Activated T-cell treated with anti-CD3 and anti-CD28 coated beads, Interleukin-2, amount 50 U/mL, for 72 hours (primary cell): ENCODE measurements at places on chromosomes 13 and 19.

GRCh38 chr13:27040826-27041108 is 130.8 kb downstream of the USP12 start:
- DNase-seq = no peak
- no peak overlapping the region for H3K4me3 ChIP-seq
- H3K36me3 ChIP-seq = no peaks in the 10 kb centered on the region

DNA sequence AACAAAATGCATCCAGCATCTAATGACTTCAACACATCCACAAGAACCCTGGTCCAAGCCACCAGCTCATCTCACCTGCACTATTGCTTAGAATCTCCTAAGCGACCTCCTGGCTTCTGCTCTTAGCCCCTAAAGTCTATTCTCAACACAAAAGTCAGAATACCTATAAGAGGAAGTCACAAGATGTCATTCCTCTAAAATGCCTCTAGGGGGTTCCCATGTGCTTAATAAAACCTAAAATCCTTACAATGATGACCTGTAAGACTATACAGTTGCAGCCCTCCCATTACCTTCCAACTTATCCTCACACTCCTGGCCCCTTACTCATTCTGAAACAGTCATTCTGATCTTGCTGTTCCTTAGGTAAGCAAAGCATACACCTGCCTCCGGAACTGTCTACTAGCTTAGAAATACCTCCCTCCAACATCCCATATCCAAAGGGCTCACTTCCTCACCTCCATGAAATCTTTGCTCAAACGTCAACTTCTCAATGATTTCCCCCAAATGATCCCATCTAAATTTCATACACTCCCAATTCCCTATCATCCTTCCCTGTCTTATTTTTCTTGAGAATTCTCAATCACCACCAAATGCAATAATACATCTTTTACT is 10.0 kb downstream of the ATP7B start:
- H3K27me3 ChIP-seq = peaks cover 7% of the 10 kb centered on the region
- no peaks in the 10 kb centered on the region for H3K36me3 ChIP-seq
- peaks cover 5% of the 10 kb centered on the region for H3K4me1 ChIP-seq
- H3K4me3 ChIP-seq = no peak overlapping the region
- no peak overlapping the region for H3K27ac ChIP-seq

DNA sequence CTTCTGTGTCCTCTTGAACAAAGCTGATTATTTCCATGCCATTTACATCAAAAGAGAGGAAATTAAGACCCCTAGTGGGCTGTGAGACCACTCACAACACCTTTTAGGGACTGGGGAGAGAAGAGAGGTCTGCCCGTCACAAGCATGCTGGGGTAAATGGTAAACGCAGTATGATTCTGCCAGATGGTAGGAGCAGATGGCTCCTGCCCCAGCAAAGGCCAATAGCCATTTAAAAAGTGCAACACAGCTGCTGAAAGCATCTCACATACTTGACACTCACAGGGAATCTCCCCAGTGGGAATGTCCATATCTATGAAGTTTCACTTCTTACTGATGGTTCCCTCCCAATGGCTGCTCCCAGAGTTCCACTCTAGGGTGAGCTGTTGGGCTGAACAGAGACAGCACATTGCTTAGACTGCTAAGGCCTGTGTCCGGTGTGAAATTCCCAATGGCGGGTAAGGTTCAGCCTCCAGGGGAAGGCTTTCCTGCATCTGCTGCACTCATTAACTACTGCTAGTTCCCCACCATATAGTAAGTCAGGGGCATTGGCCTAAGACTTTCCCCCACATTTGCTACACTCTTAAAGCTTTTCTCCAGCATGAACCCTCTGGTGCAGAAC is 7.4 kb downstream of the ZNF671 start:
- peaks cover 59% of the 10 kb centered on the region for H3K36me3 ChIP-seq
- H3K4me1 ChIP-seq = peaks cover 8% of the 10 kb centered on the region
- H3K27ac ChIP-seq = no peak overlapping the region
- H3K4me3 ChIP-seq = no peak overlapping the region
- no peaks in the 10 kb centered on the region for H3K27me3 ChIP-seq

DNA sequence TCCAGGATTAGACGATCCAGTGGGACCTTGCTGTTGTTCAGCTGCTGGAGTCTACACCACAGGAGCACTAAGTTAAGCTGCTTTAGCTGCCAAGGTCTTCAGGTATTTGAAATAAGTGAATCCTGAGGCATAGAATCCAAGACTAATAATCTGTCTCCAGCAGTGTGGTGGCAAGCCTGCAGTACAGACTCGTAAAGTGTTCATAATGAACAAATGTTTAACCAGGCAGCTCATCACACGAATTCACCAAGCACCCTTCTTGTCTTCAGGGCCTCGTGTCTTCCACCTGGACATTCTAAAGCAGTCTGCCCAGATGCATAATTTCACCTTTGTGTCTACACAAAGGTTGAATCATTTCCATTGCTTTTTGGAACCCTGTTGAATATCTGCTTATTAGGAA is 5.3 kb downstream of the ATP11A start:
- no peak for DNase-seq
- H3K4me1 ChIP-seq = peaks cover 43% of the 10 kb centered on the region
- no peaks in the 10 kb centered on the region for H3K27me3 ChIP-seq
- H3K27ac ChIP-seq = no peak overlapping the region

DNA sequence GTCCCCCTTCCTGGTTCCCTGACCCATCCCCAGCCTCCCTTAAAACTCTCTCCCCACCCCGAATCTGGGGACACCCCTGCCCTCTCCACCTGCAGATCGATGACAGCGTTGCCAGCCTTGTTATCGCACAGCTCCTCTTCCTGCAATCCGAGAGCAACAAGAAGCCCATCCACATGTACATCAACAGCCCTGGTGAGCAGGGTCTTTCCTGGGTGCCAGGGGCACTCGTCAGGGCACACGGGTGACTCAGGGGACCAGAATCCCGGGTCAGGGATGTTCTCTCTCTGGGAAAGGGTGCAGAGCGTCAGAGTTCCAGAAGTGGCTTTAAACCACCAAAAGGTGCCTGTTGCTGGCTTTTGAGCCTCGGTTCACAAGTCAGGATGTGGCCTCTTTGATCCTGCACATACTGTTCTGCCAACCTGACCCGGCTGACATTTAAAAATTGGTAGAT is 1.0 kb downstream of the CLPP start:
- peak overlapping the region; percentile 95 for H3K4me3 ChIP-seq
- peak; percentile 47 for DNase-seq
- H3K27ac ChIP-seq = peak overlapping the region; percentile 99
- H3K27me3 ChIP-seq = no peaks in the 10 kb centered on the region

DNA sequence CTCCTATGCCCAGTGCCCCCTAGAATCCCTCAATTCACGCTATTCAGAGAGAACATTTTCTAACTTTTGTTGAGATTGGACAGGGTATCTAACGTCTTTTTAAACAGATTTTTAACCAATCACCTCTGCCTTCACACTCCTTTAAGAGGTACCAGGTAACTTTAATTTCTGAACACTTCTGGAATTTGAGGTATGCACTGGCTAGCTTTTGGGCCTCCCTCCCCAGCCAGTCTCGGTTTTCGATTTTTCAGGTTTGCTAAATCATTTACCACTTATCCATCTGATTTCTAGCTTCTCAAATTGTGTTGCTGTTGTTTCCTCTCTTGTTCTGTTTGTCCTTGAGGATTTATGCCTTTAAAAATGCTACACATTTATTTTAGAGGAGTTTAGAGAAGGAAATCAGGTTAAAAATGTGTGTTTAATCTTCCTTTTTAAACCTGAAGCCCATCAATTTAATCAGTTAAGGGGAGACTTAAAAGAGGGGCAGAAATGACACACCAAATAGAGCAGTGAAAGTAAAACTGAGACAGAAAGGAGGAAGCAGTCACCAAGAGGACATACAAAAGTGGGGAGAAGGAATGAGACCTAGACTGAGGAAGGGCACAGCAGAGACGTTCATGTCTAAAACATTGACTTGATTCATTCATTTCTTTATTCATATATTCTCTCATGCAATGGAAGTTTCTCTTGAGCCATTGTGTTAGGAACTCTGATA is 139.6 kb upstream of the HTR2A start:
- H3K27ac ChIP-seq = no peak overlapping the region
- H3K4me1 ChIP-seq = no peaks in the 10 kb centered on the region
- no peak for DNase-seq
- no peak overlapping the region for H3K4me3 ChIP-seq
- no peaks in the 10 kb centered on the region for H3K36me3 ChIP-seq
- peaks cover 10% of the 10 kb centered on the region for H3K27me3 ChIP-seq

GRCh38 chr13:88153353-88153752 is 482.2 kb downstream of the SLITRK5 start:
- no peaks in the 10 kb centered on the region for H3K36me3 ChIP-seq
- no peak overlapping the region for H3K4me3 ChIP-seq
- no peaks in the 10 kb centered on the region for H3K27me3 ChIP-seq
- H3K4me1 ChIP-seq = no peaks in the 10 kb centered on the region
- H3K27ac ChIP-seq = no peak overlapping the region

DNA sequence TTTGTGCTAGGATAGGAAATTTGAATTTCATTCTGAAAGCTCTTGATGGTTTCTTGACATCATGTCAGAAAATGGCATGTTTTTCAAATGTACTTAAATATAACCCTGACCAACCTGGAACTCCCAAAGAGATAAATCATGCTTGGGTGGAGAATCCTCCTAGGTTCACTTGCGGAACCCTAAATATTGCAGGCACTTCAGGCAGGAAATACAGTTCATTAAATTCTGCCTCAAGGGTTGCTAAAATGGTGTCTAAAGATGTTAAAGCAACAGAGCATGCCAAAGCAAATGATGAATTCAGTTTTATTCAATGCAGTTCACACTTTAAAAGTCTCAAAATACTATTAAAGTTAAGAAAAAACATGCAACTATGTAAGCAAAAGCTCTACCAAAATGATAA is 415.9 kb downstream of the SLITRK6 start:
- no peak for DNase-seq
- H3K4me1 ChIP-seq = no peaks in the 10 kb centered on the region
- no peak overlapping the region for H3K27ac ChIP-seq
- H3K36me3 ChIP-seq = no peaks in the 10 kb centered on the region
- no peaks in the 10 kb centered on the region for H3K27me3 ChIP-seq
- no peak overlapping the region for H3K4me3 ChIP-seq

GRCh38 chr13:107969546-107969945 is 245.8 kb downstream of the LIG4 start:
- H3K4me1 ChIP-seq = no peaks in the 10 kb centered on the region
- no peaks in the 10 kb centered on the region for H3K27me3 ChIP-seq
- no peak overlapping the region for H3K27ac ChIP-seq
- no peak for DNase-seq
- no peaks in the 10 kb centered on the region for H3K36me3 ChIP-seq

DNA sequence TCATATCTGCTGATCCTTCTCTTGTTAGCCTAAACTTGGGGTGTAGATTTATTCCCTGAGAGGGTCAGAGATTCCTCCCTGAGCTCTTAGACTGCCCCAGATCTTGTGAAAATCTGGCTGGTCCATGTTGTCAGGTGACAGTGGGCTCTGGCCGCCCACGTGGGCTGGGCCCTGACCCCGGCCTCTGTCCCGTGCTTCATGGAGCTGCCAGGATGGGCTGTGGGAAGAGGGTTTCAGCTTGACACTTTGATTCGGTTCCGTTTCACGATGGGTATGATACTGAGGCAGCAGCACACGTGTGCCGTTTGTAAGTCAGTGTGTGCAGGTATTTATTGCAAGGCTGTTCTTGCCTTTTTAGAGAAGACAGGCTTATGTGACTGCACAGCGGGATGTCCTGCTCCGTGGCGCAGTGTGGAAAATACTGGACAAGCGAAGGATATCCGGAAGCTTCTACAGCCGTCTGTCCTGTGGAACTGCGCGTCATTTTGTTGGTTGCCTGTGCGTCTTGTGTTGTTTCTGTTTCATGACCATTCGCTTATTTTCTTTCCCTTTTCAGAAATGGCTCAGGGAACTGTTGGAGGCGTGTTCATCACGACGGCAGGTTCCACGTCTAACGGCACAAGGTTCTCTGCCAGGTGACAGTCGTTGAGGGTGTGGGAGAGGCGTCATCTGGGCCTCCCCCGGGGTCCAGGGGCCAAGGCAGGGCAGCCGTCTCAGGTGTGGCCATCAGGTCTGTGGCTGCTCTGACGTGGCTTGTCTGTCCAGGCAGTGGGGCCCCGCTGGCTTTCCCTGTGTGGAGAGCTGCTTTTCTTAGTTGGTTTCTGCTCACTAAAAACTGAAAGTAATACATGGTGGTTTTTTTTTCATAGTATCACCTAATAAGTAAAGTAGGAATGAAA is 20.5 kb downstream of the ATP4B start:
- no peak overlapping the region for H3K27ac ChIP-seq
- peaks cover 8% of the 10 kb centered on the region for H3K4me1 ChIP-seq
- no peak overlapping the region for H3K4me3 ChIP-seq

DNA sequence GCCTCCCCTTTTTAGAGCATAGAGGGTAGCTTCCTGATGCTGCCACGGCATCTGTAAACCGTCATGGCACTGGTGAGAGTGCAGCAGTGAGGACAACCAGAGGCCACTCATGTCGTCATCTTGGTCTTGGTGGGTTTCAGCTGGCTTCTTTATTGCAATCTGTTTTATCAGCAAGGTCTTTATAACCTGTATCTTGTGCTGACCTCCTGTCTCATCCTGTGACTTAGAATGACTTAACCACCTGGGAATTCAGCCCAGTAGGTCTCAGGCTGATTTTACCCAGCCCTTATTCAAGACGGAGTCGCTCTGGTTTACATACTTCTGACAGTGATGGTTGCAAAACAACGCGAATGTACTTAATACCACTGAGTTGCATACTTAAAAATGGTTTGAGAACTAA is 14.4 kb upstream of the FBN3 start:
- no peak overlapping the region for H3K4me3 ChIP-seq
- H3K36me3 ChIP-seq = no peaks in the 10 kb centered on the region
- DNase-seq = no peak
- H3K4me1 ChIP-seq = peaks cover 10% of the 10 kb centered on the region
- no peaks in the 10 kb centered on the region for H3K27me3 ChIP-seq
- H3K27ac ChIP-seq = no peak overlapping the region

DNA sequence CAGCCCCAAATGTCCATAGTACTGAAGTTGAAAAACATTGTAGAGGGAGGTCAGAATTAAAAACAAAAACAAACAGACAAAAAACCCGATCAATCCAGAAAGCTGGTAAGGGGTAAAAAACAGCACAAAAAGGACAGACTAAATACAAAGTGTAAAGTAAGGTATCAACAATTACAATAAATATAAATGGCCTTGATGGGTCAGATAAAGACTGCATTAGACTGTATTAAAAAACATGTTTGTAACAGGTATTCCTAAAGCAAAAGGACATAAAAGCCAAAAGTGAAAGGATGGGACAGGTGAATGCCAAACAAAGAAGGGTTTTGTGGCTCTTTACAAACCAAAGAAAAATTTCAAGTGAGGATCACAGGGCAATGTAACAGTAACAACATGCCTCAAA is 16.3 kb downstream of the ZNF329 start:
- H3K27ac ChIP-seq = peak overlapping the region; percentile 54
- H3K27me3 ChIP-seq = no peaks in the 10 kb centered on the region
- no peak for DNase-seq
- no peaks in the 10 kb centered on the region for H3K4me1 ChIP-seq
- peaks cover 46% of the 10 kb centered on the region for H3K36me3 ChIP-seq
